ENCODE measurements at places on chromosomes 5 and 9. TPM values are rescaled to one million over a fixed set of nuclear protein-coding genes. Genes with fewer than 3 reads are reported as not detected.
A peak's percentile ranks its signal among the peaks of the same experiment; 100 is the strongest.

DNA sequence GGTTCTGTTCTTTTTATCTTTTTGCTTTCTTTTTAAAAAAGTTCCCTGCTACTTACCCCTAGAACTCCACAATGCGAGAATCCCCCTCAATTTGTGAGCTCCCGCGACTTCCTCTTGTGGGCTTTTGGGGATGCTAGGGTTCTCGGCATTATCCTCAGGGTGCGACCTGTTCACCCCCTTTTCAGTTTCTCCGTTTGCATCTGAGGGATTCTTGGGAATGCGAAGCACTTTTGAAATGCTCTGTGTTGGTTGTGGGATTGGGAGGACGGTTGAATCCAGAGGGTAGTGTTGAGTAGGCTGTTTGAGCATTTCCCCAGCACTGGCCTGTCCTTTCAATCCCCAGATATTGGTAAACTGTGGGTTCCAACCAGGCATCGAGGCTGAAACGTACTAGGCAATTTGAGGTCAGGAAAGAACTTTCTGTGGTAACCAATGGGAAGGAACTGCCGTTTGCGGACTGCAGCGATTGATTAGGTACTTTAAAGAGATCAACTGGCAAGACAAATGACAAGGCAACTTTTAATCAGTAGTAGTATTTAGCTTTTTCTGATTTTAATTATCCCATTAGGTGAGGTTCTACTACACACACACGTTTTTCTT lies 415 bp downstream of the XRCC4 start:
- no peaks in the 10 kb centered on the region for H3K27me3 ChIP-seq
- peaks cover 24% of the 10 kb centered on the region for H3K36me3 ChIP-seq
- H3K27ac ChIP-seq, result peak overlapping the region; percentile 99

DNA sequence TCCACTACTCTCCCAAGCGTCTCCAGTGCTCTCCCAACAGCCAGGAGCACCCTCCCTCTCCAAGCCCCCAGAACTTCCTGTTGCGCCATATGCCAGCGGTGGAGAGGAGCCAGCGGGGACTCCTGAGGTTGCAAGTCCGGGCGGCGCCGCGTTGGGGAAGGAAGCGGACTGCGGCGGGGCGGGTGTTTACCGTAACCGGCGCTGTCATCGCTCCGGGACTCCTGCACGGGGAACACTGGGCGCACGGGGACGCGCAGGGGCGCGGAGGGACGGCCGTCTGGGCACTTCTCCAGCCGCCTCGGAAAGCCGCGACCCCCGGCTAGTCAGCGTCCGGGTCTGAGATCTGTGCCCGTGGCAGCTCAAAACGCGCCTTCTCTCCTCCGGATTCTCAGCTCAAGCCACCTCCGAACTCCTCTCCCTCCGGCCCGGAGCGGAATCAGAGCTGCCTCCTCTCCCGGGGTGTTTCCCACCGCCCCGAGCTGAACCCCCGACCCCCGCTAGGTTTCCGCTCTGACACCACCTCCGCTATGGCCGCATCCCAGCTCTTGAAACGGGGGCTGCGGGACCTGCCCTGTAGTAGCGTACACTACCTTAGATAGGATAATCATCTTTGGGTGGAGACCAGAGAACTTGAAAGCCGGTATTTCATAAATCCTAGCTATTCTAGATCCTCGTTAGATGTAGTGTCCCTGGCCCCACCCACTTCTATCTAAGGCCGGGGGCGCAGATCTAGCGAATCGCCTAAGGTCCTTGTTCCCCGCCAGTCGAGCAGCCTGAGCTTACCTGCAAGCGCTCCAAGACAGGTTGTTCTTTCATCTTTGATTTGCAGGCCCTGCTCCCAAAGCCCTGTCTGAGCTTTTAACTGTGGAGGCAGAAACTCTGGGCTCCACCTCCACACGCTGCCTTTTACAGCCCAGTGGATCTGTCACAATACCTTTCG lies at the start of gene TRPM6:
TSS of gene TRPM6 (minus strand) at position 881 of the 940 bp plus-strand sequence. CDS start at position 816, 65 bp downstream.
- no peak within 1 kb of the TSS for H3K27ac ChIP-seq
- peaks cover 39% of the 10 kb centered on the region for H3K27me3 ChIP-seq
- H3K4me1 ChIP-seq, result peaks cover 6% of the 10 kb centered on the region
- H3K4me3 ChIP-seq, result peak within 1 kb of the TSS; percentile 74
- H3K36me3 ChIP-seq, result no peaks in the 10 kb centered on the region

GRCh38 chr5:71522151-71522550 lies 65.0 kb upstream of the MCCC2 start:
- no peak overlapping the region for H3K4me3 ChIP-seq
- H3K27ac ChIP-seq, result no peak overlapping the region
- DNase-seq, result no peak
- H3K27me3 ChIP-seq, result no peaks in the 10 kb centered on the region
- H3K36me3 ChIP-seq, result peaks cover 44% of the 10 kb centered on the region
- peaks cover under 1% of the 10 kb centered on the region for H3K4me1 ChIP-seq

GRCh38 chr9:109108318-109108717 lies 11.4 kb downstream of the TMEM245 start:
- DNase-seq, result no peak
- H3K4me3 ChIP-seq, result no peak overlapping the region
- H3K27ac ChIP-seq, result peak overlapping the region; percentile 66
- no peaks in the 10 kb centered on the region for H3K27me3 ChIP-seq
- peaks cover 74% of the 10 kb centered on the region for H3K4me1 ChIP-seq
- H3K36me3 ChIP-seq, result peaks cover 26% of the 10 kb centered on the region

DNA sequence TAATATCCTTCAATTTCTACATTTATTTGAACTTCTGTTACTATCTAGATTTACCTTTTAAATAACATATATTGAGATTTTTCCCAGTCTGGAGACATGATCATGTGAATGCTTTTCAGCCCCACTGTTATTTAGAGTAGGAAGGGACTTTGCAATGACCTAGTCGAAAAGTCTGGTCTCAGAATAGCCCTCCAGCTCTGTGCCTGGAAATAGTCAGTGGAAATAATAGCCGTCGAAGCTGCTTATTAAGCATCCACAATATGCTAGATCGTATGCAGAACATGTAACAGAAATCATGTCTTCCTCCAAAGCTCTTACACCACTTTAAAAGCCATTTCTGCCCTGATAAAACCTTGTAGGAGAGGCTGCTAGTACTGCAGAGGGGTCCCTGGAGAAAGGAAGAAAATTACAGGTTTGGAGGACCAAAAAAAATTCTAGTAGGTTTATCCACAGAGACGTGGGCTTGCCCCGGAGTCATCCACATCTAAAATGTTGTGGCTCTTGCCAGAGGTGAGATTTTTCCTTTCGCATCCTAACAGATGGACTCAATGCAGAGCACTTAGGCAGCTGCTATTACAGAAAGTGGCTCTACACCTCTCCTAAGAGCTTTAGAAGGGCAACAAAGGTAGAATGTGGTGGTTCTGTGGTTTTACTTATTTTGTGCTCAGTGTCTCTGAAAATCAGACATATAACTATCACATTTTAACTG lies 2.5 kb upstream of the FGF1 start:
- H3K27me3 ChIP-seq, result peaks cover 6% of the 10 kb centered on the region
- H3K27ac ChIP-seq, result no peak overlapping the region
- H3K4me1 ChIP-seq, result no peaks in the 10 kb centered on the region
- H3K36me3 ChIP-seq, result no peaks in the 10 kb centered on the region
- DNase-seq, result no peak

The FAM170A gene
- not detected for total RNA-seq

The CKS2 gene
- total RNA-seq, result 221 TPM

The WWC1 gene
- 0.47 TPM for total RNA-seq

Data from activated CD8-positive, alpha-beta T cell treated with anti-CD3 and anti-CD28 coated beads for 36 hours (primary cell).